Activated effector memory CD4-positive, alpha-beta T cell treated with anti-CD3 and anti-CD28 coated beads, Interleukin-2, amount 50 U/mL, for 16 hours (primary cell): ENCODE measurements at places on chromosomes 3 and 15.

DNA sequence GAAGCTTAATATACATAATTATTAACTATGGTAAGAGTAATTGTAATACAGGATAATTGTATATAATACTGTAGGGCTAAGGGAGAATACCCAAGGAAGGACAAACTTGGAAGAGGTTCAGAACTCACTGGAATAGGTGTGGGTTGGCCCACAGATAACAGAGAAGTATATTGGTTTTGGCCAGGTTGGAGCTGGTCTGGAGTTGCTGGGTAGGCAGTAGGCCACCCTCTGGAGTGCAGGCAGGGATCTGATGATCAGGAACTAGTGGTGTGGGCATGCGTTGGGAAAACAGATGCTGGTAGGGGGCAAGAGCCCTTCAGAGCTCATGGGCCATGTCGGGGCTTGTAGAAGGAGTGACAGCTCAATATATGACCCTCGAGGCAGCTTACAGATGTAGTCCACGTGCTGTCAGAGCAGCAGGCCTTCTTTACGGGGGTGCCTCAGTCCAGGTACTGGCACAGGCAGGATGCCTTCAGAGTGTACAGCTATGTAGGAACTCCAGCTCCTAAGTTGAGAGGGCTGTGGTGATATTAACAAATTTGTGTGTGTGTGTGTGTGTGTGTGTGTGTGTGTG is 12.4 kb downstream of the IREB2 start:
- DNase-seq: no peak

DNA sequence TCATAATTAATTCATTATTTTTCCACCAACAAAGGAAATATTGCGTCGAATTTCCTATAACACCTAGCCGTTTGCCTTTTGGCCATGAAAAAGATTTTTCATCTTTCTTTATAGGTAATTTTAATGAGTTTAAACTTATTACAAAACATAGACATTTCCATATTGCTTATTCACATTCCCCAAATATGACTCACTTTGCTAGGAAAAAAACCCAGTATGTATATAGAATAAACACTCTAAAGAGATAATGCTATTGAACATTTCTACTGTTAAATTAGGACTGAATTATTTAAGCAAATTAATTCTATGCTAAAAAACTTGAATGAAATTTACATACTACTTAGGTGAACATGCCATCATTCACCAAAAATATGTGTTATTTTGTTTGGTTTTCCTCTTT is 16.2 kb downstream of the ZPLD1 start:
- no peak for DNase-seq

GRCh38 chr15:82647835-82648256 is 683 bp upstream of the CPEB1 start:
- peak; percentile 78 for DNase-seq

GRCh38 chr3:127781411-127782001 is 40.8 kb downstream of the MGLL start:
- no peak for DNase-seq

- DNase-seq: no peak
Measured at GRCh38 chr3:69890084-69890483, 109.4 kb upstream of the SAMMSON start.

DNA sequence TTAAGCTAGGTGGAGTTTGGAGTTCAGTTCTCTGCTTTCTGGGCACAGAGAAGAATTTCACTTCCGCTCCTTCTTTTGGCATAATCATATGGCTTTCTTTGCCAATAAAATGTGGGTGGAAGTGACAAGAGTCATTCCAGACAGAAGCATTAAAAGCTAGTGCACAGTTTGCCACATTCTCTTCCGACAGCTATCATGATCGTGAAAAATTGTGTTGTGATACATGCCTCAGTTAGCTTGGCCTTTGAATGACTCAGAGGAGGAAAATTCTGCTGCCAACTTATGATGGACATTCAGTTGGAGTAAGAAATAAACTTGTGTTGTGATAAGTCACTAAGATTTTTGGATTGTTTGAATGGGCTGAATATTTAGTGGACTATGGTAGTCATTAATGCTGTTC is 291.7 kb upstream of the SATB1 start:
- DNase-seq: no peak

DNA sequence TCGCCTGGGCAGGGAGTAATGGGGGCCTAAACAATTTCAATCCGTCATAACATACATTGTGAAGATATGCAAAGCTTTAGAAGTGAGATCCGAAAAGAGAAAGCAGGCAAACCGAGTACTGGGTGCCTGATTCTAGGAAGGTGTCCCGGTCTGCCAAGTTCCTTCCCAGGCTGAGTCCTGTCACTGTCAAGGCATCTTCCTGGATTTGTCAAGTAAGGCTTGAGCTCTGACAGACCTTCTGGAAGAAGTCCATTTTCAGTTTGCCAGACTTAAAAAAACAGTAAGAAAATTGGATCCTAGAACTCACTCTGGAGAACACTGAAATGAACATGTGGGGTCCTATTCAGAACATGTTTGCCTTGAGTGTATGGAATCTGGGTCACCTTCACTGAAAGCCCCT is 253.9 kb downstream of the RORA start:
- no peak for DNase-seq

DNA sequence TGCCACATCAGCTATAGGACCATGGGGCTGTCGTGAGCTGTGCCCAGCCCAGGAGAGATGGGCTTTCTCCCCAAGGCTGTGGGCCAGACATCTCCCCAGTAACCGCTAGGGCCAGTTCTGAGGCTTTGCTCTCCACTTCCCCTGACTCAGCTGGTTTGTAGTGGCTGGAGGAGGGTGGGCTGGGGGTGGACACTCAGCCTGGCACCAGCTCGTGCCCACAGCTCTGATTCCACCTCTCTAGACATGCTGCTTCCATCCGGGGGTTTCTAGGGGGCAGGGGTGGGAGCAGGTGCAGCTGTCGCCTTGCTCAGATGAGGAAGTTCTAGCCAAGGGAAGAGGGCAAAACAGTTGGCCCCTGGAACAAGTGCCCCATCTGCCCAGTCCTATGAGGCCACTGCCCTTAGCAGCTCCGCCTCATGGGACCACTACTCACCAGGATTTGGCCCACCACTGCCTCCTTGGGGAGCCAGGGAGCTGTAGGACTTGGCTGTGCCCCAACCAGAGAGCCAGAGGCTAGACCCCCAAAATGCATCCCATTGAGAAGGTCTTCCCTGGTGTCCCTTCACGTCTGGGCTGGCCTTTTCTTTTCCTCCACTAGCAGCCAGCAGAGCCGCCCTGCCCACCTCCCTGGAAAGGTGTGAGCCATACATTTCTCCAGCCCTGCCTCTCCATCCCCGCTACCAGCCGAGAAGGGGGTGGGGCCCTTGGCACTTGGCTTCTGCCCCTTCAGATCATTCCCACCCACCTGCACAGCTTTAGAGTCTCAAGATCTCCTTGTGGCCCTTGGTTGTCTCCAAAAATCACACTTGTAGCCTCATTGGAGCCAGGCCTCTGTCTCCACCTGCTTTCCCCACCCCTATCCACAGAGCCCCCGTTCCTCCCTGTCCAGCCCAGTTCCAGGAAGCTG is 9.9 kb downstream of the GLYCTK start:
- no peak for DNase-seq

- no peak for DNase-seq
Measured at GRCh38 chr3:139941580-139941979, 6.6 kb downstream of the CLSTN2 start.

GRCh38 chr3:69433121-69433968 is 47.5 kb upstream of the FRMD4B start:
- no peak for DNase-seq

GRCh38 chr3:161148832-161149475 is 43.8 kb upstream of the B3GALNT1 start:
- DNase-seq: no peak

GRCh38 chr3:42266085-42266484 is at the start of gene CCK:
TSS of gene CCK (minus strand) at chr3:42266185. CDS start at chr3:42263630, 2,555 bp downstream.
- no peak for DNase-seq

- DNase-seq: no peak
Measured at GRCh38 chr15:87877822-87878542, 378.6 kb downstream of the NTRK3 start.

DNA sequence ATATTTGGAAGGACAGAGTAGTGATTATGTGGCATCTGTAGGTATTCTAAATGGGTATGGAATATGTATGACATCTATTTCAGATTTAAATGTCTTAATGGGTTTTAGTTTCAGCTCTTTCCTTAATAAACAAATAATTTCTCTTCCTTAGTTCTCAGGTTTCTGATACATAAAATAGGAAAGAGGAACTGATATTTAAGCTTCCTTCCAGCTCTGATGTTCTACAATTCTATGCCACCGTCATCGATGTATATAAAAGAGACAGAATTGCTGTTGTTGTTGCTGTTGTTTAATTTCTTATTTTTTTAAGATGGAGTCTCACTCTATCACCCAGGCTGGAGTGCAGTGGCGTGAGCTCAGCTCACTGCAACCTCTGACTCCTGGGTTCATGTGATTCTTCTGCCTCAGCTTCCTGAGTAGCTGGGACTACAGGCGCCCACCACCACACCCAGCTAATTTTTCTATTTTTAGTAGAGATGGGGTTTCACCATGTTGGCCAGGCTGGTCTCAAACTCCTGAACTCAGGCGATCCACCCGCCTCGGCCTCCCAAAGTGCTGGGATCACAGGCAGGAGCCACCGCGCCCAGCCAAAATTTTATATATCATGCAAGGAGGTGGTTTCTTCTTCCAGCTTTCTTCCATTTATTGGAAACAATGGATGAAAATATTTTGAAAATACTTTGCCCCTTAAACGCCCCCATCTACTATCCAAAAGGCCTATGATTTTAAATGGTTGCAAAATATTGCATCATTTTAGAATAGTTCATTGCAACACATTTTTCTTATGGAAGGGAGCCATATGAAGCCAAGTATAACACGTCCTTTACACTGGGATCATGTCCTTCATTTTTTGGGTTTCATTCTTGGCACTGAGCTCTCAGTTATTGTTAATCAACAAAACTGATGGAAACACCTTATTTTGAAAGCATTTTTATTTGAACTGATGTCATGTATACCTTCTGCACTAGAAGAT is 13.9 kb upstream of the C15orf61 start:
- DNase-seq: no peak
